ENCODE measurements at places on chromosomes 12 and 14. TPM values are rescaled to one million over a fixed set of nuclear protein-coding genes. Genes with fewer than 3 reads are reported as not detected.

The ZNF385A gene
- polyA plus RNA-seq, result not detected

DNA sequence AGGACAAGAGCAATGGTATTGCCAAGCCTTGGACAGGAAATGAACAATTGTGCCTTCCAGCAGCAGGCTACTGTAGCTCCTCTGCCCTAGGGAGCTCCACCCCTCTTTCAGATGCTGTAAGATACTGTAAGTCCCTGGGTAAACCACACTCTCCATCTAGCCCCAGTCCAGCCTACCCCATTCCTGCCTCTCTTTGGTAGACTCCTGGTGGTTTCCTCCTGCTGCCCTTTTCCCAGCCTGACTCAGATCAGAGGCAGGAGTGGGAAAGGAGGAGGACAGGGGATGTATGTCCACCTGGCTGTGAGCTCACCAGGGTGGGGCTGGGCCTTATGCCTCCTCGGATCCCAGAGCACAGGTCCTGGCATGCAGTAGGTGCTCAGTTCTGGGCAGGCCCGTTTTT lies 174.6 kb downstream of the ESRRB start:
- no peak for DNase-seq

GRCh38 chr12:41073633-41074472 lies 114.3 kb upstream of the PDZRN4 start:
- no peak for DNase-seq

DNA sequence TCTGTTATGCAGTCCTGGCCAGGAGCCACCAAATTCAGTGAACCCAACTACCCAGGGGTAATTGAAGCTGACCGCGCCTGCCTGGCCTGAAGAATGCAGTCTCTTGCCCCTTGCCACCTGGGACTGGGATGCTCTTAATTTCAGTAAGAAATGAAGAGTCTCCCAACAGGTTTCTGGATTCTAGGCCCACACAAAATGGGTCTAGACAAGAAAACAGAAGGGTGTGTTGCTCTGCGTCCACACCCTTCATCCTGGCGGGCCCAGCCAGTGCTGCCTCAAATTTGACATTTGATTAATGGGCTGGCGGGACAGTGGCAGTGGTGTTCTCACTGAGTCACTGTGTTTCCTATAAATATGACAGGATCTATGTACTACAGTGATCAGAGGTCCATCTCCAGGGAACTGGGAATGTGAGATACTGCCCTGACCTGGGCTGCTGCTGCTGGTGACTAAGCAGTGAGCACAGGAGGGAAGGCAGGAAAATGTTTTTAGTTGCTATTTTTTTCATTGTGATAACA lies 6.5 kb downstream of the TMEM253 start:
- no peak for DNase-seq

GRCh38 chr12:11825278-11825677 lies 175.8 kb downstream of the ETV6 start:
- DNase-seq, result no peak

DNA sequence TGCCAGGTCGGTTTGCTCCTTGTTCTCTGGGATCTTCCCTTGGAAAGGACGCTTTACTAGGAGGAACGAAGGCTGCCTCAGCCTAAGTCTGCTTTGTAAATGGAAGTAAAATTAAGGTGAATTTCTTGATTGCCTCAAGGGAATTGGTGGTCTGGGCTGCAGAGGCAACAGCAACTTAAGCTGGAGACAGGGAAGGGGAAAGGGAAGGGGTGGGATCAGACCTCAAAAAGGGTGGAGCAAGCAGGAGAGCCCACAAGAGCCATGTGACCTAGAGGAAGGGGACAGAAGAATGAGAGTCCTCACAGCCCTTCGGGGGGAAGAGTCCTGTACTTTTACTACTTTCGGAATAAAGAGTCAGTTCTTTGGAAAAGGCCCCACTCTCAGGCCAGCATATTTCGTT lies 147.9 kb downstream of the PPM1H start:
- DNase-seq, result no peak

- DNase-seq, result no peak
Measured at GRCh38 chr14:20376071-20376588, 32.7 kb downstream of the PARP2 start.

- DNase-seq, result no peak
Measured at GRCh38 chr14:75200451-75200850, 24.0 kb upstream of the TMED10 start.

- no peak for DNase-seq
Measured at GRCh38 chr12:20493934-20494333, 125.6 kb downstream of the PDE3A start.

DNA sequence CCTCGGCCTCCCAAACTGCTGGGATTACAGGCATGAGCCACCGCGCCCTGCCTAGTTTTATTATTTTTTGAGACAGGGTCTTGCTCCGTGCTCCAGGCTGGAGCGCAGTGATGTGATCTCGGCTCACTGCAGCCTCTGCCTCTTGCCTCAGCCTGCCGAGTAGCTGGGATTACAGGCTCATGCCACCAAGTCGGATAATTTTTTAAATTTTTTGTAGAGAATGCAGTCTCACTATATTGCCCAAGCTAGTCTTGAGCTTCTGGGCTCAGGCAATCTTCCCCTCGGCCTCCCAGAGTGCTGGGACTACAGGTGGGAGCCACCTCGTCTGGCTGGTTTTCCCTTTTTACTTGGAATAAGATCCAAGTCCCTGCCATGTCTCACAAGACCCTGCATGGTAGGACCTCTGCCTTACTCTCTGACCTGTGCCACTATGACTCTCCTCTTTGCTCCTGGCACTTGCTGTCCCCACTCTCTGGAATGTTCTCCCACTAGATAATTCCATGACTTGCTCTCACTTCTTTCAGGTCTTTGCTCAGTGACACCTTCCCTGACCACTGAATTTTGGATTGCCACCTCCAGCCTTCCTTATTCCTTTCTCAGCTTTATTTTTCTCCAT lies 7.7 kb upstream of the RARG start:
- no peak for DNase-seq

DNA sequence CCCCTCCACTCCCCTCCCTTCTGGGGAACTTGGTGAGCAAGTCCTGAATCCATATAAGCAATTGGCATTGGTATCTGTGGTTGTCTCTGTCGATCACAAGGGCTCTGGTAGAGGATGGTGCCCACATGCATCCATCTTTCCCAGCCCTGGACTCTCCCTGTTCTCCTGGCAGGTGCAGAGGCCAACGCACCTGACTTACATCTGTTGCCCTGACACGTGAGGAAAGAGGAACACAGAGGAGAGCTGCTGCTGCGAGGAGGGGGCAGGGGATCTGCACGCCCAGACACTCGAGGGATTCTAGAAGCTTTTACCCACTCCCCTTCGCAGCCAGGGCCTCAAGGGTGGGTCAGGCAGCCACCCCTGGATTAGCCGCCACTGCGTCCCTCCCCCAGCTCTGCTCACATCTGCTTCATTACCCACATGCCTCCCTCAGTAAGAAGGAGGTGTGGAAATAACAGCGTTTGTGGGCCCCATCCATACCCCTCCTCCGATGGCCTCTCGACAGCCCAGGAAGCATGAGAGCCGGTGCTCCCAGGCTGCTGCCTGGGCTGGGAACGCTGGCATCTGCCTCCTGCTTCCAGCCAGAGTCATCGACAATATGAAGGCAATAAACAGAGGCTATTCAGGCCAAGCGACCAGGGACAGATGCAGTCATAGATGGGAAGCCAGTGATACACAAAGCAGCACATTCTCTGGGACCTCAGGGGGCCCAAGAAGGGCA lies 56.5 kb downstream of the KDM2B start:
- no peak for DNase-seq

- DNase-seq, result no peak
Measured at GRCh38 chr12:13941258-13942249, 39.8 kb downstream of the GRIN2B start.

DNA sequence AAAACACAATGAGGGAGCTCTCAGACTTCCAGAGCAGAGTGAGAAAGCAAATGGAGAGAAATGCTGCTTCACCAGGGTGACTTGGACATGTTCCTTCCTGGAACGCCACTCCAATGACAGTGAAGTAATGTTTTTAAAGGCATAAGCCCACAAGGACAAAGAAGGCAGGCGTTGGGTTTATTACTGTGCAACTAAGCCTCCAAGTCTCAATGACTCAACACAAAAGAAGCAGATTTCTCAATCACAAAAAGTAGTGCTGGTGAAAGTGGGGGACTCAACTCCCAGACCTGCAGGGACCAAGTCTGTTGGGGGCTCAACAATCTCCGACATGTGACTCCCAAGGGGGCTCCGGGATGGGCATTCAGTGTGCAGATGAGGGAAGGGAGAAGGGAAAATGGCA lies 505.2 kb downstream of the BCL11B start:
- no peak for DNase-seq

DNA sequence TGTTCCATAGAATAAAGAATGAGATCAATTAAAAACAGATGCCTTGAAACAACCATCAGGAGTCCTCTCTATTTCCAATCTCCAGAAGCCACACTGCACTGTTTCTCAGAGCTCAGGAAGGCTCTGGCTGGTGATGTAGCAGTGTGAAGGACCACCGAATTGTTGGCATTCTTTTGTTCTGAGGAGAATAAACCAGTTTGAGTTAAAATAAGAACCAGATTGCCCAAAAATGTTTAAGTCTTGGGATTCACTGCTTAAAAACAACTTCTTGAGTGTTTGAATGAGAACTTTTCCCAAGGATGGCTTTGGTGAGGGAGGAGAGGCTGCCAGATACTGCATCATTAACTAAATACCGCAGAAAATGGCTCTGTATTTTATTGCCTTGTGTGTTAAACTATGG lies 341.2 kb downstream of the C12orf75 start:
- DNase-seq, result no peak
